Breast epithelium (tissue), 4 donors: ENCODE measurements at places on chromosomes 12 and 14. TPM values are rescaled to one million over a fixed set of nuclear protein-coding genes. Genes with fewer than 3 reads are reported as not detected.

RDH5 gene
- 90.9 TPM for total RNA-seq

FCF1 gene
- total RNA-seq, result 29.4 TPM

- DNase-seq, result no peak
- no peaks in the 10 kb centered on the region for H3K27me3 ChIP-seq
- H3K4me1 ChIP-seq, result no peaks in the 10 kb centered on the region
- no peaks in the 10 kb centered on the region for H3K36me3 ChIP-seq
- H3K4me3 ChIP-seq, result no peak overlapping the region
Measured at GRCh38 chr14:103225476-103225875, 102.2 kb downstream of the TNFAIP2 start.

GRCh38 chr12:53625946-53626701 is at the start of gene ATF7:
Gene ATF7 (minus strand): TSS chr12:53626382. CDS start chr12:53601000, 25,382 bp downstream.
- H3K36me3 ChIP-seq, result no peaks in the 10 kb centered on the region
- peak; percentile 99 for DNase-seq
- H3K4me3 ChIP-seq, result peak within 1 kb of the TSS; percentile 72
- H3K4me1 ChIP-seq, result no peaks in the 10 kb centered on the region

DNA sequence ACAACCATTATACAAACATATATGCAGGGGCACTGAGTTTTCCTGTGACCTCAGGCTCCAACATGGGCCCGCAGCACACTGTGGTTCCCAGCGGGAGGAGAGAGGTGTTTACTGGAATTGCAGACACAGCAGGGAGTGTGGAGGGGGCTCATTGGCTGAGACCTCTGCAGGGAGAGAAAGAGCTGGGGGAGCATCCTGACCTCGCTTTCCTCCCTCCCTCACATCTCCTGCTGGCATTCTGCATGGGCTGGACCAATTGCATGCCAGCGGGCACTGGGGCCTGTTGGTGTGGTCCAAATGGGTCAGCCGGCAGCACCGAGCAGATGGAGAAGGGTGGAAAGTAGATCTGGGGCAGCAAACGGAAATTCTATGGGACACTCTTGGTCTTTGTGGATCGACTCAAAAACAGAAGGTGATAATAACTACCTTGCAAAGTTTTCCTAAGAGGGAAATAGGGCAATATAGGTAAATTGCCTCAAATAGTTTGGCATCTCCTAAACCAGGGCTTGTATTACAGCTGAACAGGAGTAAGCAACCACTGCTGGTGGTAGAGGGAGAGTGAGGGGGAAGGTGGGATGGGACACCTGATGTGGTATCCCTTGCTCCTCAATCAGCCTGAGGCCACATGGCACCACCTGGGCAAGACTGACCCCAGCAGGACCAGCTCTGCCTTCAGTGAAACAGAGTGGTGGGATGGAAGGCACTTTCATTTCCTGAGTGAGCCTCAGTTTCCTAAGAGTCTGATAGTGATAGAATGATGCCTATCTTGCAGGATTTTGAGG is 86.9 kb downstream of the NTF3 start:
- DNase-seq, result no peak
- no peaks in the 10 kb centered on the region for H3K36me3 ChIP-seq
- H3K4me3 ChIP-seq, result no peak overlapping the region
- H3K4me1 ChIP-seq, result no peaks in the 10 kb centered on the region

- H3K27ac ChIP-seq, result no peak overlapping the region
- no peaks in the 10 kb centered on the region for H3K4me1 ChIP-seq
- H3K4me3 ChIP-seq, result no peak overlapping the region
- H3K27me3 ChIP-seq, result no peaks in the 10 kb centered on the region
Measured at GRCh38 chr12:51449580-51450246, 25.1 kb downstream of the SLC4A8 start.

GRCh38 chr12:93502802-93503623 is 35.7 kb downstream of the MRPL42 start:
- H3K27me3 ChIP-seq, result no peaks in the 10 kb centered on the region
- no peaks in the 10 kb centered on the region for H3K36me3 ChIP-seq
- H3K4me3 ChIP-seq, result no peak overlapping the region
- DNase-seq, result no peak

GRCh38 chr12:106329231-106329982 is 26.9 kb downstream of the TCP11L2 start:
- H3K4me3 ChIP-seq, result no peak overlapping the region
- no peaks in the 10 kb centered on the region for H3K27me3 ChIP-seq
- DNase-seq, result no peak
- no peak overlapping the region for H3K27ac ChIP-seq
- no peaks in the 10 kb centered on the region for H3K36me3 ChIP-seq

TAS2R43 gene
- total RNA-seq, result 6.1 TPM

DNA sequence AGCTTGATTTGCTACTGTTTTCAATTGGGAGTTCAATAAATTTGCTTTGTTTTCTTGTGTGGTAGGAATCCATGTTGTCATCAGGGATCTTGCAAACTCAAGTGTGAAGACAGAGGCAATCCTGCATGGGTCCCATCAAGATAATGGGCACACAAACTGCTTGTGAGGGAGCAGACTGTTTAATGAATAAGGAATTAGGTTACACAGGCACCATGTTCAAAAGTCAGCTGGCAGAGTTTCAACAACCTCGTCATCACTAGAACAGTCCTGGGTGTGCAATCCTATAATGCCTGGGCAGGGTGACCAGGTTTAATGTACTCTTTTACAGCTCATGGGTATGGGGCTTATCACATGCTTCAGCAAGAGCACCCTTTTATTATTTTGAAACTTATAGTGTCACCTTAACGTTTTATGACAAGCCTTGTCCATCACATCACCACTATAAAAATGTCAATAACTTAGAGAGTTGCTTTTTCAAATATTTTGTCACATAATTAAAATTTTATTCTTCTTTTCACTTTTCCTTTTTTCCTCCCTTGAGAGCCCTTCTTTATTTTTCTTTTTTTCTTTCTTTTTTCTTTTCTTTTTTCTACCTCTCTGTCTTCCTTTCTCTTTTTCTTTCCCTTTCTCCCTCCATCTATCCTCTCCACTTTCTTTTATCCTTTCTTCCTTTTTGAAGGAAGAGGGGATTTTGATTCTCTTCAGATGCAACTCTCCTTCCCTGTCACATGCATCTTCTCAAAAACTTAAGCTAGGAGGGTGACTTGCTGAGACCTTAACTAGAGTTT is 252.2 kb upstream of the ATP2B1 start:
- DNase-seq, result no peak
- H3K27me3 ChIP-seq, result no peaks in the 10 kb centered on the region
- no peak overlapping the region for H3K27ac ChIP-seq
- no peaks in the 10 kb centered on the region for H3K36me3 ChIP-seq
- H3K4me3 ChIP-seq, result no peak overlapping the region

GRCh38 chr12:120892265-120892664 is 11.9 kb downstream of the SPPL3 start:
- no peak for DNase-seq
- no peak overlapping the region for H3K4me3 ChIP-seq
- H3K27ac ChIP-seq, result no peak overlapping the region
- no peaks in the 10 kb centered on the region for H3K4me1 ChIP-seq
- no peaks in the 10 kb centered on the region for H3K27me3 ChIP-seq

TMEM63C gene
- total RNA-seq, result 3.9 TPM

ANKS1B gene
- total RNA-seq, result 115 TPM

DNA sequence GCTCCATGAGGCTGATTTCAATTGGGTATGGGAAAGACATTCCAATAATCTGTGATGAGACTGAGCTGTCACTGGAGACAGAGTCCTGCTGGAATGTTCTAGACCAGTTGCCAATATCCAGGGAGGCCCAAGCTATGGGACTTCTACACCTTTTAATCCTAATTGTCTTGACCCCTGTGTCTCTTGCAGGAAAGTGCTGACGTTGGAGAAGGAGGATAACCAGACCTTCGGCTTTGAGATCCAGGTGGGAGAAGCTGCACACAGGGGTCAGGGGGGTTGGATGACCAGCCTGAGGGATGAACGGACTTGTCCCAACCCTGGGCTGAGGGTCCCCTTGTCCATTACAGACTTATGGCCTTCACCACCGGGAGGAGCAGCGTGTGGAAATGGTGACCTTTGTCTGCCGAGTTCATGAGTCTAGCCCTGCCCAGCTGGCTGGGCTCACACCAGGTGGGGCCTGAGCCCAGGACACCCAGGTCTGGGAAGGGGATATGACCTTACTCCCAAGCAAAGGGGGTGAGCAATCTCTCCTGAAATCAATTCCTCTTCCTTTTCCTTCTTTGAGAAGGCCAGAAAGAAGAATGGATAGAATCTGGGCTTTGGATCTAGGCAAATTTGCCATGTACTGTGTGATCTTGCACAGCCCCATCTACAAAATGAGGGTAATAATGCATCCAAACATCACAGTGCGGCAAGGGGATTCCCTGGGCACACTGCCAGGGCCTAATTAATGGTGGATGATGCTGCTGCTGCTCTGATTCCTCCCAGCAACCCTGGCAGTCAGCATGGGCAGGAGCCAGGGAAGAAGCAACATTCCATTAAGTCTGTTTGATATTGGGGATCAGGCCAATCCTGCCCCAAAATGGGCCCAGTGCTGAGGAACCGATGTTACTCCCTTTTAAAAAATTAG is 4.2 kb downstream of the TAMALIN start:
- peak overlapping the region; percentile 80 for H3K27ac ChIP-seq
- no peaks in the 10 kb centered on the region for H3K36me3 ChIP-seq
- H3K27me3 ChIP-seq, result no peaks in the 10 kb centered on the region
- DNase-seq, result no peak
- H3K4me1 ChIP-seq, result no peaks in the 10 kb centered on the region

SUSD6 gene
- total RNA-seq, result 30.2 TPM

KIF26A gene
- 2.2 TPM for total RNA-seq

FAM90A1 gene
- not detected for total RNA-seq

- no peaks in the 10 kb centered on the region for H3K27me3 ChIP-seq
- no peak for DNase-seq
- H3K36me3 ChIP-seq, result no peaks in the 10 kb centered on the region
- H3K4me1 ChIP-seq, result no peaks in the 10 kb centered on the region
Measured at GRCh38 chr12:107447336-107447735, 238.3 kb upstream of the PWP1 start.

DNA sequence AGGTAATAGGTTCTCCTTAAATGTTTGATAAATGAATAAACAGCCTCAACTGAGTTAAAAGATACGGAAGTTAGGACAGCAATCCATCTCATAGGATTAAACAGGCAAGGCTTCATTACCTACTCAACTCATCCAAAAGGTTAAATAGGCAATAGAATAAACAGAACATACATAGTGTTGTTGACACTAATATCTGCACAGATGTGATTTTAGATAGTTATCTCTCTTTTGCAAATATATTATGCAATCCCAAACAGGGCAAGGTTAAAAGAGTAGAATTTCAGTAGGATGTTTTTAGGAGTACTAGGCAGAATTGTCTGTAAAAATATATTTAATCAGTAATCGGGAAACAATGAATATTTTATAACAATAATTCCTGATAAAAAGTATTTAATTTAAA is 276.3 kb downstream of the CPNE8 start:
- no peaks in the 10 kb centered on the region for H3K36me3 ChIP-seq
- H3K4me1 ChIP-seq, result no peaks in the 10 kb centered on the region
- no peak overlapping the region for H3K27ac ChIP-seq
- H3K27me3 ChIP-seq, result no peaks in the 10 kb centered on the region

DNA sequence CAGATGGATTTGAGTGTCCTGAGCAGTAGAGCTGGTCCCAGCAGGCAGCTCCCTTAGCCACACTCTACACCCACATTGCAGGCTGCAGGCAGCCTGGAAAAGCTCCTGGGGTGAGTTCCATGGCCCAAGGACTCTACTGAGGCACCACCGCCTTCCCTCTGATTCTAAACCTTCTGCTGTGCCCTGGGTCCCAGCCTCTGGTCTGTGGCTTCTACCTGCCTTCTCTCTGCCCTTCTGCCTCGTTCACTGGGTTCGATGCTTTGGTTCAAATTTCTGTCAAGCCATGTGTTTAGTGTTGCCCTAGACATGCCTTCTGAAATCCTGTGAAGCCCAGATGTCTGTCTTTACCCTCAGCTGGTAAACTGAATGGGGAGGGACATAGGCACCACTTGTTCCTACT is 1.5 kb upstream of the FGF6 start:
- no peak overlapping the region for H3K4me3 ChIP-seq
- no peaks in the 10 kb centered on the region for H3K27me3 ChIP-seq
- no peak overlapping the region for H3K27ac ChIP-seq
- no peaks in the 10 kb centered on the region for H3K4me1 ChIP-seq
- DNase-seq, result no peak

- no peak for DNase-seq
- no peaks in the 10 kb centered on the region for H3K4me1 ChIP-seq
- no peak overlapping the region for H3K4me3 ChIP-seq
- no peak overlapping the region for H3K27ac ChIP-seq
- H3K27me3 ChIP-seq, result no peaks in the 10 kb centered on the region
- H3K36me3 ChIP-seq, result no peaks in the 10 kb centered on the region
Measured at GRCh38 chr14:52850451-52850909, 59.1 kb upstream of the GNPNAT1 start.

GRCh38 chr14:47919334-47919846 is 244.0 kb upstream of the MDGA2 start:
- H3K4me1 ChIP-seq, result no peaks in the 10 kb centered on the region
- no peaks in the 10 kb centered on the region for H3K27me3 ChIP-seq
- no peak overlapping the region for H3K27ac ChIP-seq
- H3K4me3 ChIP-seq, result no peak overlapping the region
- no peaks in the 10 kb centered on the region for H3K36me3 ChIP-seq
- no peak for DNase-seq

PPP1R1A gene
- 21.6 TPM for total RNA-seq
